GM12864 (cell line): ENCODE measurements at places on chromosomes 6 and 20.

DNA sequence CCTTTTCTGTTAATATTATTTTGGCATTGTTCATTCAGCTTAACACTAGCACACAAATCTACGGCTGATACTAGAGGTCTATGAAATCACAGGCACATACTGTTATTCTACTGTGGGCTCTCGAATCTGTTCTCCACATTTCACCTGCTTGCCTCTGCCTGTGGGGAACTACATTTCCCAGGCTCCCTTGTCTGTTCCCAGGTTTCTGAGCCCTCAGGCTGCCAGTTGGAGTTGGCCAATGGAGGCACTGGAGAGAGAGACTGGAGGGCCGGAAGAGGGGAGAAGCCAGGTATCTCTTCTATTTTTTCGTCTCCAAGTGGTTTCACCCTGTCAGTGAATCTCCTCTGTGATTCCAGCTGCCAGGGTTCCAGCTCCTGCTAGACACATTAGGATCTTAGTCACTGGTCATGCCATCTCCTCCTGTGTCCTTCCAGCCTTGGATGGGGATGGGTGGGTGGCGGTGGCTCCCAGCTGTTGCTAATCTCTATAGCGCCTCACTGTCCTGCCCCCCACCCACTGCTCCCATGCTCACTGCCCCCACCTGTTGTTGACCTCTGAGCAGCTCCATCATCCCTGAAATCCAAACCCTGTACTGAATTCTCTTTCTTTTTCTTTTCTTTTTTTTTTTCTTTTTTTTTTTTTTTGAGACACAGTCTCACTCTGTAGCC lies 188.2 kb downstream of the LRFN2 start:
- DNase-seq: no peak

GRCh38 chr20:36528176-36528874 lies 13.0 kb upstream of the MYL9 start:
- no peak for DNase-seq

- no peak for DNase-seq
Measured at GRCh38 chr20:62536871-62537401, 61.1 kb upstream of the GATA5 start.

DNA sequence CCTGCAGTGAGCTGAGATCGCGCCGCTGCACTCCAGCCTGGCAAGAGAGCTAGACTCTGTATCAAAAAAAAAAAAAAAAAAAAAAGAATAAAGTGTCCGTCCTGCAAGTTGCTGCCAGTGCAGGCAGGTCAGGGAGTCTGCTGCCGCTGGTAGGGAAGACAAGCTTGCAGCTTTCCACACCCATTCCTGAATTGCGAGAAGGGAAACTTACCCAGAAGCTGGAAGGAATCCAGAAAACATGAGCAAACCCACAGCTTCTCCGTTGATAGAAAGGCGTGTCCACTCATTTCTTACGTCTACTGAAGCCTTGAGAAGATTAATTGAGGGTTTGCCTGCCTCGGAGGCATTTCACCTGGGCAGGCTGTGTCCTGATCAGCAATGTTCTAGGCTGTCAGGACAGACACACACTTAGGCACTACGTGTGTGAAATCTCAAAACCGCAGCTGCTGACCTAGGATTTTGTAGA lies 61.6 kb upstream of the DSP start:
- no peak for DNase-seq

GRCh38 chr6:63637865-63638445 lies 2.4 kb downstream of the PHF3 start:
- DNase-seq: no peak

GRCh38 chr6:169158174-169158573 lies 95.5 kb downstream of the THBS2 start:
- no peak for DNase-seq
